ENCODE measurements at places on chromosomes 2 and 18.

DNA sequence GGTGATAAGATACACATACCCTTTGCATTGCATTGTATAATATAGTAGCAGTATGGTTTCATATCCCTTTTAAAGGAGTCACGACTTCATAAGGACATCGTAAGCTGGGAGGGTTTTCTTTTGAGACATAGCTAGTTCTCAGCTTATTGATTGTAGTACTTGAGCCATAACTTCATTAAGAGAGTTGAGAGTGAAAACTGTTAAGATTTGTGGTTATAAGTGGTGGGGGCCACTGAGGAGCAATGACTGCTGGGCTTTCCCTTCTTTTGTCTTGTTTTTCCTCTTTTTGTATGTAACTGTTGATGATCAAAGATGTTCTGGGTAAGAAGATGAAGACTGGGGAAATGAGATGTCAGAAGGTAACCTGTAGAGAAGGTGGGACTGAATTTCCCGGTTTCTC, 11.0 kb downstream of the EIF5B start:
- DNase-seq = no peak

- DNase-seq = no peak
Measured at GRCh38 chr2:224196810-224197209, 157.7 kb upstream of the SERPINE2 start.

DNA sequence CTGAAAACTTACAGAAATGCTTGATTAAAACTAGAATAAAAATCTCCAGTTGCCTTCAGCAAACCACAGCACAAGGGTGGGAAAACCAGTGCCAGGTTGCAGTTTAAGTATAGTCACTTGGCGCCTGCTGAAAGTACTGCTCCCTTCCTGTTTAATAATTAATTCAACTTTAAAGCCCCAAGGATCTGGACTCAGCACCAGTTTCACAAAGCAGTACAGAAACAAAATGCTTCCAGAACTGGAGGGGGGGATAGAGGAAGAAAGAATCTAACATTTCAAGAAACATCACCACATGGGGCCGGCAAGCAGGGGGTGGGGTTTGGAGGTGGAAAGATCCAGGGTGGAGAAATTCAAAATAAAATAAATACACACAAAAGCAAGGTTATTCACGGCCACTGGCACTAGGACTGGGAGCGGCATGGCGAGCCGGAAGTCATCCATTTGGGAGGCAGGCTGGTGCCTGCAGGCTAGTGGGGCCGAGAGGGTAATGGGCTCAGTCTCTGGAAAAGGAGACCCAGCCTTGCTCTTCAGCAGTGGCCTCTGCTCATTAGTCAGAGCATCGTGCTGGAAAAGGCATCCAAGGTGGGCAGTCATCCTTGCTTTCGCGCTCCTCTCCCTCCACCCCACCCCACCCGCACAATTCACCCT, 85.8 kb downstream of the POU3F3 start:
- DNase-seq = peak; percentile 61

DNA sequence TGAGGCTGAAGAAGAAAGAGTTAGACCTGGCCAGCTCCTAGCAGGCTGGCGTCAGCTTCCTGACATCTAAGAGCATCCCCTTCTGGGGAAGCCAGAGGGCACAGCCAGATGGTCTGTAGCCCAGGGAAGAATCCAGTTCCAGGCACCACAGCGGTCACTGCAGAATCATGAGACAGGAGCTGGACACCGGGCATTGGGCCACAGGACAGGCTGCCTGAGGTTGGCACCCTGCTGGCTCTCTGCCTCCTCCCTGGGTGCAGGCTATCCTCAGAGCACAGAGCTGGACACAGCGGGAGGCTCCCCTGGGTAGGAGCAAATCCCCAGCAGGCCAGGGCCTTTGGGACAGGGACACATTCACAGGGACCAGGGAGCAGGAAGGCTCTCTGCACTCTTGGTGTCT, 19.8 kb upstream of the ATOH8 start:
- no peak for DNase-seq

DNA sequence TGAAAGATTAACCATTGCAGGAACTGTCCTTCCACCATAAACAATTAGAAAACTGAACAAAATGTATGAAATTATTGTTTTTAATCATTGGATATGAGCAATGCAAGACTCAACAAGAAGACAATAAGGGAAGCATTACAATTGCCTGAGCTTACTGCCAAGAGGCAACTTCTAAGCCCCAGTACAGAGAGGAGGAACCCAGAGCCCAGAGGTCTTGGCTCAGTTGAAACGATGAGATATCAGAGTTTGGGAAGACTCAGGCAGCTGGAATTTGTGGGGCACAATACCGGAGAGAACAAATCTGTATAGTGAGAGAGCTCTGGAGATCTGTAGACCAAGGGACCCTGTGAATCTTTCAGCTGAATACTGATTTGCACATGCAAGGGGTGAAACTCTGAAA, 80.6 kb upstream of the ZFP36L2 start:
- DNase-seq = no peak

DNA sequence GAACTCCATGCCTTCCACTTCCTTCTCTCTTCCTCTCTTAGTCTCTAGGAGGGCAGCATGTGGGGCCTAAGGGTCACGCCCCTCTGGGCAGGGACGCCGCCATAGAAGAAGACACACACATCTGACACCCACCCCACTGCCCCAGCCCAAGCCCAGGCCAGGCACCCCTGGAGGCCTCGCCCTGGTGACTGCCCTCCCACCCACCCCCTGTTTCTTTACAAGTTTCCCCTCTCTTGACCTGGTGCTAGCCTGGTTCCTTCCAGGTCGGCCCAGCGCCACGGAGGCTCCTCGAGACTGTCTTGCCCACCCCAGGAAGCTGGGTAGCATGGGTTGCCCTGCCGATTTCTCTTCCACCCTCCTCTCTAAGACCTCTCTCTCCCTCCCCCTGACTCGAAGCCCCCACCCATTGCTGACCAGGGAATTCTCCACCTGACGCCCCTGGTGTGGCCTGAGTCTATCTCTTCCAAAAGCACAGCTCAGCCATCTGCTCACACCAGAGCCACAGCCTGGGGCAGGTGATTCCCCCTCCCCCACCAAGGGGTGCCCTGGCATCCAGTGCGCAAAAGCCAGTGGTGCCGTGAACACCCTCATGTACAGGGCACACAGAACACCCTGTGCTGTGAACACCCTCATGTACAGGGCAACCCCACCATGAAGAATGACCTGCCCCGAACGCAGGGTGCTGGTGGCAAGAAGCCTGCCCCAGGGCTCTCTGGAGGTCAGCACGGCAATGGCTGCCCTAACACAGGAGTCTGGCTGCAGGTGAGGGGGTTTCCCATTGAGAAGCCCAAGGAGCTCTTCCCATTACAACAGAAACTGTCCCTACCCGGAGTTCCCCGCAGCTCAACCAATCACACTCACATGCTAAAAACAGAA, 13.5 kb upstream of the SALL3 start:
- DNase-seq = no peak

DNA sequence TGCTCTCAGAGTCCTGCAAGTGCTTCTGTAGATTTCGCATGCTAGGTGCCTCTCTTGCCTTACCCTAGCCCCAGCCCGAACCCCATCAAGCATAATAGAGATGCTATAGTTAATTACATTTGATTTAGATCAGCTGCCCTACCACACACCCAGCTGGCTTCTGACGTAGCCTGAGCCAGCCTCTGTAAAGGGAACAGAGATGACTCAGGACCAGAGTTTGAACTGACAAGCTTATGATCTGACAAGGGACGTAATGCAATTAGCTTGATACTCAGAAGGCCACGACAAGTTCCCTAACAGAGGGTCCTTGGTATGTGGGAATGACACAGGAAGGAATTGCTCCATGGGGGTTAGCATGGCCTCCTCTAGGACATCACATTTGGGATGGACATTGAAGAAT, 126.6 kb downstream of the LRATD1 start:
- DNase-seq = no peak

GRCh38 chr2:201777043-201777442, 3.7 kb downstream of the ALS2 start:
- no peak for DNase-seq

DNA sequence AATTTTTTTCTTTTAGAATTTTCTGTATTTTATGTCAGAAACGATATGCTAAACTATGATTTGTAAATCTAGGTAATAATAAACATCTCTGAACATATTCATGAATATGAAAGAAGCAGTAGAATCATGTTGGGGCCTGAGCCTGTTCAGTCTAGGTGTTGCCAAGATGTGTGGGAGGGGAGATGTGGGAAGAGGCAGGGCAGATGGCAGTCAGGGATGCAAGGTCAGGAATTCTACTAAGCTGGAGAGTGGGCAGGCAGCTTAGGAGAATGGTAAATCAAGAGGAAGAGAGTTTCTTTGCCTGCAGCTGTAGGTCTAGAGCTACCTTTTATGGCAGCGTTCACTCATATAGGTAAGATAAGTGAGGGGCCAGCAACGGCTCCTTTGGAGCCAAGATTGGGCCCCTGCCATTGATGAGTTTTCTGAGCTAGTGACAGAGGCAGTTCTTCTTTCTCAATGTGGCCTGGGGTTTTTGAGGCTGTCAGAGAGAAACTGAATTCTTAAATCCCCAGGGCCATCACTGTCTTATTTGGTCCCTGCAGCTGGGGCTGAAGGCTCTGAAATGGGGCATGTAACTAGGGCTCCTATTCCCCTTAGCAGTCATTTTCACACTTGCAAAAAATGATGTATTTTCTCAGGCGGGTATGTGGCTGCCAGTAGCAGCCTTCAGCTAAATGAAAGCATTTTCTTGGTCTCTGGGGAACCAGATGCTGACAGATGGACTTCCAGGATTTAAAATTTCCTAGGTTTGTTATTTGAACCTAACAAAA, 232.8 kb downstream of the PIK3C3 start:
- DNase-seq = no peak

DNA sequence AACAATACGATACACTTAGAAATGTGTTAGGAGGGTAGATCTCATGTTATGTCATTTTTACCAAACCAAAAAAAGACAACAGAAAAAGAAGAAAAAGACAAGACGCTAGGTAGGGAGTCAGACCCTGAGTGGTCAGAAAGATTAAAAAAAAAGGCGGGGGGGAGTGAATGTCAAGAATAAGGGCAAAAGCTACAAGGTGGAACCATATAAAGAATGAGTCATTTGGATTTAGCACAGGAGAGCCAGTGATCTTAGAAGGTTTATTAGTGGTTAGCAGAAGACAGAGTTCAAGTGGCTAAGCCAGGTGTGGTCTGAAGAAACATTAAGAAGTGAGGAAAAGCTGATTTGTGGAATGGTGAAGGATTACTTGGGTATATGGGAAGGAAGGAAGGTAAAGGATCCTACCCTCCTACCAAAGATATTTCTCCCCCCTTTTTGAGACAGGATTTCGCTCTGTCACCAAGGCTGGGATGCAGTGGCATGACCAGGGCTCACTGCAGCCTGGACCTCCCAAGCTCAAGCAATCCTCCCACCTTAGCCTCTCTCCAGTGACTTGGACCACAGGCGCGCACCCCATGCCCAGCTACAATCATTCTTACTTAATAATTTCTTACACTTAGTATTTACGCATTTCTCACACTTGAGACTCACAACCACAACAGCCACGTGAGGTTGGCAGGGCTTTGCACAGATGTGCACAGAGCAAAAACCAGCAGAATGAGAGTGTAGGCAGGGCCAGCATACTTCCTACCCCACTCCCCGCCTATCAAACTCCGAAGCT, 2.6 kb downstream of the DSC2 start:
- no peak for DNase-seq

DNA sequence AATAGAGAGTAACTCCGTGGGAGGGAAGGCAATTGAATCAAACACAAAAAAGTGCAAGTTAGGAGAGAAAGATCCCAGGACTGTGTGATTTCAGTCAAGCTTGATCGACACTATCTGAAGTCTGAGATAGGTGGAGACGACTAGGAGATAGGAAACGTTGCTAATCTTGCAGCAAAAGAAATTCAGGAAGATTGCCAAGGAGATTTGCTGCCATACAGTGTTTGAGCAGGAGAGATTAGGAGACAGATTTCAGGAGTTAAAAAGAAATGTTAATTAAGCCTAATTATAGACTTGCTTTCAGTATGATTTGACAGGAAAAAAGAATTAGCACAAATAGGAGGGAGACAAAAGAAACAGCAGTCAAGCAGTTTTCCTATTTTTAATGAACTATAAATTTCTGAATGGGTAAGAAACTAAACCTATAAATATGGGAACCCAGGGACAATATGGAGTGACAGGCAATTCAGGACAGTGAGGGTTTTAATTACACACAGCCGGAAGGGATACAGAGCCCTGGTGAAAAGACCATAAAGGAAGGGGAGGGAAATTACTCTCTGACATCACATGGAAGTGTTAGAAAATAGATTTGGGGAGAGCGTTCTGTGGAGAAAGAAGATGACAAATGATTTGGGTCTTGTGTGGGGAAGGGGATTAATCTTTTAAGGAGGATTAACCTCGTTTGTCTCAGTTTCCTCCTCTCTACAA, 72.6 kb downstream of the SUCLG1 start:
- DNase-seq = no peak

DNA sequence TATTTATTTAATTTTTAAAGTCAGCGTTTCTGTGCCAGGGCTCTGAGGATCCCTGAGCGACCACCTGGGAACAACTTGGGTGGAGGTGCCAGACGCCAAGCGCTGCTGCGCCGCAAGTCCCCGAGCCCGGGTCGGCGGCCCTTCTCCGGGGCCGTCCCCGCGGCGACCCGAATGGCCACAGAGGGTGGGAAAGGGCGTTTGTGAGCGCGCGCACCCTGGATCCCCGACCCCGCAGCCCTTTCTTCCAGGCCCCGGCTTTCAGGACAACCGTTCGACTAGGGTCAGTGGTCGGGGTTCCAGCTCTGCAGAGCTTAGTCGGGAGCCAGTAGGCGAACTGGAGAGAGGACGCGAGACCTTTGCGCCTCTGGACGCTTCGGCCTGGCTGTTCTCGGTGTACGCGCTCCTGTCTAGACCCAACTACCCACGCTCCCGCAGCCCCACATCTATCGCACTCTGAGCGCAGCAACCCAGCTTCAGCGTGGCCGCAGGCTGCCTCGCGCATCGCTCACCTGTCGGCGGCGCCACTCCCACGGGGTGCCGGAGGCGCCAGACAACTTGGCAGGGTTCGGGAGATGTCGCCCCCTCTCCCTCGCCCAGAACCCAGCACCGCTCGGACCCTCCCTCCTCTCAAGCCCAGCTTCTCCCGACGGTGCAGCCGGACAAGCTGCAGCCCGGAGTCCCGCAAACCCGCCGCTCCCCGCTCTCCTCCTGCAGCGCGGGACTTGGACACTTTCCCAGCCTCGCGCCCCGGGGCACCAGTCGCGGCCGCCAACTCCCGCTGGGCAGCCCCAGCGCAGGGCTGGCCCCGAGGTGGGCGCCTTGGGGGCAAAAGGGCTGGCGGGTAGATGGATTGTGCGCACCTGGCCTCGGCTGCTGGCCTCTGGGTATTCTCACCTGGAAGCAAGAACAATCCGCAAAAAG, 758 bp downstream of the LYPD1 start:
- DNase-seq = no peak

GRCh38 chr18:49763590-49763989, 49.7 kb downstream of the ACAA2 start:
- no peak for DNase-seq

- DNase-seq = no peak
Measured at GRCh38 chr2:235639885-235640284, 146.0 kb downstream of the AGAP1 start.

DNA sequence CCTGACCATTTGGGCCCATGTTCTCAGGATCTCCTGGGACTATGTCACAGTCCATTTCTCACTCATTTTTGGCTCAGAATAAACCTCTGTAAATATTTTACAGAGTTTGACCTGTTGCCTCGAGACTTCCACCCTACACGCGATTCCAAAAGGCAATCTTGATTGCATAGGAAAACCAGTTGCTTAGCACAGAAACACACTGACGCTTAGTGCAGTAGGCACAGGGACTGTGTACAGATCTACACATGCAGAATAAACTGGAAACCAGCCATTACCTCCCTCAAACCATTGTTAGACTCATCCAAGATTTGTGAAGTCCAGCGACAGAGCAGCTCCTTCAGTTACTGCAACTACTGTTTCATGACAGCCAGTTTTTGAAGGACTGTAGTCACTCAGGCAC, 73.0 kb downstream of the NCKAP5 start:
- DNase-seq = no peak

- DNase-seq = peak; percentile 58
Measured at GRCh38 chr2:238370823-238371372, 50.6 kb downstream of the TRAF3IP1 start.

Measured in fibroblast of gingiva (primary cell).